ENCODE measurements at places on chromosomes 7 and 10. TPM values are rescaled to one million over a fixed set of nuclear protein-coding genes. Genes with fewer than 3 reads are reported as not detected.

PRKG1 gene
- 41.8 TPM for total RNA-seq

- DNase-seq, result no peak
Measured at GRCh38 chr10:19702215-19702614, 114.0 kb upstream of the PLXDC2 start.

SMC3 gene
- 40.0 TPM for total RNA-seq

DNA sequence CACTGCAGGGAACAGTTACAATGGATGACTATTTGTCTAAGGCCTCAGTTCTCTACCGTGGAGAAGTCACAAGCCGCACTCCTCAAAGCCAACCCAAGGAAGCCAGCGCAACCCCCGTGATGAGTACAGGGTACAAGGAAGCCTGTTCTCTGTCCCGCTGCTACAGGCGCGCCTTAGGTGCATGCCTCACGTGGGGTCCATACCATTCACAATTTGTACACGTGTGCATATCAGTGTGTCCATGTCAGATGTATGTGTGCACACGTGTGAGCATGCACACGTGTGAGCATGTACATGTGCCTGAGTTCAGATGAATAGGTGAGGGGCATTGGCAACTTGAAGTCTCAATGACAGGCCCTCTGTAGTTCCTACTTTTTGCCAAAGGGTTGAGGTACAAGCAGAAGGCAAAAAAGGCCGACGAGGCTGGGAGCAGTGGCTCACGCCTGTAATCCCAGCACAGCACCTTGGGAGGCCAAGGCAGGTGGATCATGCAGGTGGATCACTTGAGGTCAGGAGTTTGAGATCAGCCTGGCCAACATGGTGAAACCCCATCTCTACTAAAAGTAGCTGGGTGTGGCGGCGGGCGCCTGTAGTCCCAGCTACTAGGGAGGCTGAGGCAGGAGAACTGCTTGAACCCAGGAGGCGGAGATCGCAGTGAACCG, 62.8 kb downstream of the CTBP2 start:
- no peak for DNase-seq

ATG9B gene
- total RNA-seq, result 15.4 TPM

Data from skin of body (tissue), 3 donors.